GM19239 (cell line): ENCODE measurements at places on chromosomes 3 and 15.
A peak's percentile ranks its signal among the peaks of the same experiment; 100 is the strongest.

- no peak for DNase-seq
Observed at GRCh38 chr3:57652203-57652602, 40.7 kb downstream of the DENND6A start.

DNA sequence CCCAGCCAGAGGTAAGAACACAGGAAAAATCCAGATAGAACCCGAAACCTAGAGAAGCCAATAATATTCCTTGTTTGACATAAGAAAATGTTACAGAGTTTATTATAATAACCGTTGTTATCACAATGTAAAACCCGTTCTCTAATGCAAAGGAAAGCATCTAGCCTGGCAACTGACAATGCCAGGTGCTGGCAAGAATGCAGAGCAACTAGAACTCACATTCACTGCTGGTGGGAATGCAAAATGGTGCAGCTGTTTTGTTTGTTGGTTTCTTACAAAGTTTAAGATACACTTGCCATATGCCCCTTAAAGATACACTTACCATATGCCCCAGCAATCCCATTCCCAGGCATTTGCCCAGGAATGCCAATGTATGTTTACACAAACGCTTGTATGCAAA lies 23.4 kb downstream of the VPS39 start:
- no peak for DNase-seq

DNA sequence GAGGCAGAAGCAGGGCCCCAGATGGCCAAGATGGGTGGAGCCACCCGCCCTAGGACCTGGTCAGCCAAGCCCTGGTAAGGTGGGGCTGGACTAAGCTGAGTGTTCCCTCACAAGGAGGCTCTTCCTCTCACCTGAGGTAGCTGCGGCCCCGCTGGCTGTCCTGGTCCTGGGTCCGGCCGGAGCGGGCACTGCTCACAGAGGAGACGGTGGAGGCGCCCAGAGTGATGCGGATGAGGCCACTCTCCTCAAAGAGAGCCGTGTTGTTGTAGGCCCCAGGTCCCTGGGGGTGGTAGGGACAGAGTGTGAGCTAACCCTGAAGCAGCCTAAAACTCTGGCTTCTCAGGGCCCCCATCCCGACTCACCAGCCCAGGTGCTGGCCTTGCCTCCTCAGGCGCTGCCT lies 7.3 kb upstream of the SLC26A6 start:
- DNase-seq, result no peak

DNA sequence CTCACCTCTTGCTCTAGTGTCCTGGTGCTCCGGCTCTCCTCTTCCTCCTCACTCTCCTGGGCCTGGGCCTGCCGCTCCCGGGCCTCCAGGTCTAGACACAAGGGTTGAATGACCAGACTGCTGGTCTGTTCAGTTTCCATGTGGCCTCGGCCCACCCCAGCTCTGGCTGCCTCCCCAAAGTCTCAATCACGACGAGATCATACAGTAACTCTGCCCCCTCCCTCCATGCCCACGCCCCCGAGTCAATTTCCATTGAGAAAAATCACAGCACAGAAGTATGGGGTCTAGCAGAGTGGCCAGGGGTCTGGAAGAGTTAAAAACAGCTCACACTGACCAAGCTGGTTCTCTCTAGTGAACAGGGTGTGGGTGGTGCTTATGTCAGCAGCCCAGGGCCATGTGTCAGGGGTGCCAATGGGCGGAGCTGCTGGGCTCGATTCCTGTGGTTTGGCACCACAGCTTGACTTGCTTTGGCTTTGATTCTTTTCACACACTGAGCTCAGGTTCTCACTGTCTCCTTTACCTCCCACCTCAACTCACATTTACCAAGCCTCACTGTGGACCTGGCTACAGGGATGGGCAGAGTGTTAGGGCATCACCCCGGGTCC lies 6.9 kb downstream of the C15orf62 start:
- no peak for DNase-seq

GRCh38 chr15:45849136-45849535 lies 214.3 kb downstream of the SQOR start:
- no peak for DNase-seq

DNA sequence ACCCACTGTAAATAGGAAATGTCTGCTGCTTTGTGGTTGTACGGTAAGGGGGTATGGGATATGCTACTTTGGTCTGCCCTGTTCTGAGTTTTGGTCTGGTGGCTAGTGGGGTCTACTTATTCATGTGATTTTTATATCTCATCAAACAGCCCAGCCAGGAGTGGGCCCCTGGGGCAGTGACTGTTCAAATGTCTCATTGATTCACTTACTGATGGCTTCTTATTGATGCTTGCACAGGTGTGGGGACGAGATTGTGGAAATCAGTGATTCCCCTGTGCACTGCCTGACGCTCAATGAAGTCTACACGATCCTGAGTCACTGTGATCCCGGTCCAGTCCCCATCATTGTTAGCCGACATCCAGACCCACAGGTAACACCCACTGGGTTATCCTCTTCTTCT lies 38.5 kb downstream of the STARD5 start:
- DNase-seq, result no peak

- no peak for DNase-seq
Observed at GRCh38 chr3:151319628-151320027, 3.0 kb upstream of the GPR87 start.

DNA sequence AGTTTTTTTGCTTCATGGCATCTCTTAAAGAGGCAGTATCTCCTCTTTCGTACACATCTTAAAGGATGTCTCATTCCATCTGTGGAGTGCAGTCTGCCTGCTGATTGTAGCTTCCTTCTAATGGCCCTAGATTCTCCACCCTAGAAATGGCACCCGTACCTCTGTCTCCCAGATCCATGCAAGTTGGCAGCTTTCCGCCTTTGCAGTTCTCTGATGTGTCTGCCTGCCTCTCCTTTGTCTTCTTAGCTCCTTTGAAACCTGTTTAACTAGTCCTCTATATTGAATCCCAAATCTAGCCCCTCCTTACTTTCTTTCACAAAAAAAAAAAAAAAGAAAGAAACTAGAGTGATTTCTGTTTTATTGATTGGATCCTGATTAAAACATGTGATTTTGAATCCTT lies 1025.0 kb downstream of the ZPLD1 start:
- DNase-seq, result no peak

- no peak for DNase-seq
Observed at GRCh38 chr3:50345586-50346234, at the start of gene ZMYND10. Gene ZMYND10, minus strand, starts transcription at chr3:50345732. Its CDS starts 153 bp downstream, at chr3:50345579.

- no peak for DNase-seq
Observed at GRCh38 chr15:99141943-99142342, 37.1 kb downstream of the SYNM start.

DNA sequence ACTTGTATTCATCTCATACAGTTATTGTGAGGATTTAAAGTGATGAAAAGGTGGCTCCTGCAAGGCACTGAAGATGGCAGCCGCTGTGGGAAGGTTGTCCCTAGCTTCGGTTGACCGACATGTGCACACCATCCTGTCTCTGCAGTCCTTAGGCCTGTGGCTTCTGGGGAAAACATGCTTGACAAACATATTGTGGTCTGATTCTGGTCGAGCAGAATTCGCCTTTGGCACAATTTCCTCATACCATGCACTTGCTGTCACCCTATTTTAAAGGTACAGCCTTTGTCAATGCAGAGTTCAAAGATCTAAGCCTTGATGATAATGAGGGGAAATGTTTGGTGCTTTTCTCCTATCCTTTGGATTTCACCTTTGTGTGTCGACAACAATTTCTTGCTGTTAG lies 50.9 kb downstream of the PRICKLE2 start:
- DNase-seq, result no peak

- DNase-seq, result no peak
Observed at GRCh38 chr3:52061121-52061910, 4.9 kb upstream of the DUSP7 start.

DNA sequence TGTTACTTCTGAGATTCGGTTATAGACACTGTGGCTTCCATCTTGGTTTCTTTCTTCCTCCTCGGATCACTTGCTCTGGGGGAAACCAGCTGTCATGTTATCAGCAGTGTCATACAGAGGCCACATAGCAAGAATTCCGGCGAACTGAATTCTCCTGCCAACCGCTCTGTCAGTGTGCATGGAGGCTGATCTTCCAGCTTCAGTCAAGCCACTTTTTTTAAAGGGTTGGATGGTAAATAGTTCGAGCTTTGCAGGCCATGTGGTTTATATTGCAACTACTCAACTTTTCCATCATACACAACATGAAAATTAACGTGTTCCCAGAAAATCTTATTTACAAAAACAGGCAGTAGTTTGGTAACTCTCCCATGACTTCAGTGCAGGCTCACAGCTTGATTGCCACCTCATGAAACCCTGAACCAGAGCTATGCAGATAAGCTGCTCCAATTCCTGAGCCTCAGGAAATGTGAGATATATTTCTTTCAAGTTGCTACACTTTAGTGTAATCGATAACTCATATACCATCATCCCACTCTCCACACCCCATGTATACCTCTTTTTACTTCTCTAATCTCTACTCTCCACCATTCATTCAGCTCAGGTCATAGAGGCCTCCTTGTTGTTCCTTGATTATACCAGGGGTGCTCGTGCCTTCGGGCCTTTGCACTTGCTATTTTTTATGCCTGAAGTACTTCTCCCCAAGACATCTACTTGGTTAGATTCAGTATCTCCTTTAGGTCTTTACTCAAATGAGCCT lies 7.2 kb downstream of the RPL22L1 start:
- no peak for DNase-seq

DNA sequence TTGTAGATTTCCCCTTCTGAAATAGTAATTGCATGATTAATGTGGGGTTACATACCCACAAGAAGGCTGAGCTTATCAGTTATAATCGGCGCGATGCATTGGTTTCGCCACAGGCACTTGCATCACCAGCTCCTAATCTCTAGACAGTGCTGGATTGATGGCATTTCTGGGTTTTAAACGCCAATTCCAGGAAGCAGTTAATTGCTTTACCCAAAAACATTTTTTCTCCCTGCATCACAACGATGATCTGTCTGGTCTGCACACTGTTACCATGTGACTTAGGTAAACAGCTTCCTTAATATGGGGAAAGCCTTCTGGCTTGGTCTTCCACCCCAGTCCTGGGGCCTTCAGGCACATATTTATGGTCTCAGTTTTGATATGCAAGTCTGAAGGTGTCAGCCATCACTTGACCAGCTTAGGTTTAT lies 70.0 kb upstream of the HEG1 start:
- no peak for DNase-seq

GRCh38 chr15:67224889-67225288 lies 29.6 kb downstream of the AAGAB start:
- DNase-seq, result no peak

DNA sequence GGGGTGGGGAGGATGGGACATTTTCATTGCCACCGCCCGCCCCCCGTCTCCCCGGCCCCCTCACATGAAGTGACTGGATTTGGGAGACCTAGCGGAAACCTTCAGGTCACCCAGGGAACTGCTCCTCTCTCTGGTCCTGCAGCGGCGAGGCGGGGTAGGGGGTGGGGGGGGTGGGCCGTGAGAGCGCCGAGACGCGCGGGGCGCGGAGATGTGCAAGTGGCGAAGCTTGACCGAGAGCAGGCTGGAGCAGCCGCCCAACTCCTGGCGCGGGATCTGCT lies 712 bp upstream of the MME start:
- no peak for DNase-seq

- peak; percentile 36 for DNase-seq
Observed at GRCh38 chr3:142993958-142994442, 7.4 kb upstream of the U2SURP start.

GRCh38 chr3:52253314-52254304 lies 8.1 kb downstream of the PPM1M start:
- peak; percentile 93 for DNase-seq

DNA sequence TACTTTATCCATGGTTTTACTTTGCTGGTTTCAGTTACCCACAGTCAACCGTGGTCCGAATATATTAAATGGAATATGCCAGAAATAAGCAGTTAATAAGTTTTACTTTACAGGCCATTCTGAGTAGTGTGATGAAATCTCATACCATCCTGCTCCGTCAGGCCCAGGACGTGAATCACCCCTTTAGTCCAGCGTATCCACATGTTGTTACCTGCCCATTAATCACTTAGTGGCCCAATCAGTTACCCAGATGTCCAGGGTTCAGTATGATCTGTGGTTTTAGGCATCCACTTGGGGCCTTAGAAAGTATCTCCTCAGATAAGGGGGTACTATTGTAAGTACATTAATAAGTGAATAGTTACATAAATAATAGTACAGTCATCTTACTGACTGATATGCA lies 88.0 kb downstream of the TTBK2 start:
- DNase-seq, result no peak

DNA sequence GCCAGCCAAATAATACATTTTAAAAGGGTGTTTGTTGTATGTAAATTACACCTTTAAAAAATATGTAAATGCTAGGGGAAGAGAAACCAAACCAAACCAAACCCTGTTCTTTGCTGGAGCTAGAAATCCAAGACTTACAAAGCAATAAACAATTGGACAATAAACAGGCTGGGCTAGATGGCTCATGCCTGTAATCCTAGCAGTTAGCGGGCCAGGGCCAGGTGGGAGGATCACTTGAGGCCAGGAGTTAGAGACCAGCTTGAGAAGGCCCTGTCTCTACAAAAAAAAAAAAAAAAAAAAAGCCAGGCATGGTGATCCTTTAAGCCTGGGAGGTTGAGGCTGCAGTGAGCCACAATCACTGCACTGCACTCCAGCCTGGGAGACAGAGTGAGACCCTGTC lies 12.5 kb downstream of the STOML1 start:
- no peak for DNase-seq
